CD4-positive, alpha-beta T cell treated with Interleukin-10 for 1 hour (primary cell): ENCODE measurements at places on chromosomes 5 and 9.
A peak's percentile ranks its signal among the peaks of the same experiment; 100 is the strongest.

DNA sequence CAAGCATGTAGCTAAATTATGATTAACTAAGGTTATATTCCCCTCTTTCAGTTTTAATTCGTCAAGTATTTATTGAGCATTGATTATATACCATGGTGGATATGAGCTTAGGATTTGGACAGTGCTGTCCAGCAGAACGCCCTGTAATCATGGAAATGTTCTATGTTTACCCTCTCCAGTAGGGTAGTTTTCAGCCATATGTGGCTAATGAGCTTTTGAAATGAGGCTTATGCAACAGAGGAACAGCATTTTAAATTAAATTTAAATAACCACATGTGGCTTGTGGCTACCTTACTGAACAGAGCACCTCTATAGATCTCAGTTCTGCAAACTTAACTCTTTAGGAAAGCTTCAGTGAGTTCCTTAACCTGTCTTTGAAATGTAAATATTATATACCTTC is 59.1 kb downstream of the JMY start:
- no peak for DNase-seq

GRCh38 chr9:116264361-116264760 is 110.8 kb downstream of the PAPPA start:
- DNase-seq: no peak

DNA sequence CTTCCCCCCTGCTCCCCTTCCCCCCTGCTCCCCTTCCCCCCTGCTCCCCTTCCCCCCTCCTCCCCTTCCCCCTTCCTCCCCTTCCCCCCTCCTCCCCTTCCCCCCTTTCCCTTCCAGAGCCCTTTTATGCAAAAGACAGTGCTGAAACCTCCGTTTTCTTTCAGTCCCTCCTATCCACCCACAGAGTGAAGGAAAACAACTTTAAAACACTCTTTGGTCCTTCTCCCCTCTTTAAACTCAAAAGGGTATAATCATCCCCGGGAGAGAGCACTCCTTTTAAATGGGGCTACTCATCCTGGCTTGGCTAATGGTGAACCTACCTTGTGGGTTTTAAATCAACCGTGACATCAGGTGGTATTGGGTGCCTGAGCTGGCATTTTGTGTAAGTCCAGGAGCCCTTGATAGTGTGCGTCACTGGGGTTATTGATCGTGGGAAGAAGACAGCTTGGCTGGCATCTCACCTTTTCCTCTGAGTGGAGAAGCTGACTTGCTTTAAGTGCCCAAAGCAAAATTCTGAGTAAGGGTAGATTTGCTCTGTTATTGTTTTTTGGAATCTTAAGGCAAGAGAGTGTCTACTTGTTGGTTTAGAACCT is 2.7 kb downstream of the LARP1 start:
- DNase-seq: peak; percentile 35

GRCh38 chr5:73140801-73141200 is 20.4 kb downstream of the TMEM171 start:
- DNase-seq: no peak

- DNase-seq: no peak
Measured at GRCh38 chr9:108484468-108484867, 371.3 kb downstream of the ACTL7B start.

- no peak for DNase-seq
Measured at GRCh38 chr5:107155707-107156106, 515.0 kb downstream of the EFNA5 start.

GRCh38 chr9:111272581-111272980 is 57.4 kb downstream of the OR2K2 start:
- no peak for DNase-seq

- no peak for DNase-seq
Measured at GRCh38 chr5:43412156-43412555, at the start of gene CCL28. TSS of gene CCL28 (minus strand) at chr5:43412391. CDS start at chr5:43412316, 75 bp downstream.

- DNase-seq: no peak
Measured at GRCh38 chr5:66744040-66744439, 147.8 kb downstream of the MAST4 start.

- no peak for DNase-seq
Measured at GRCh38 chr9:95425910-95426551, 90.7 kb downstream of the PTCH1 start.

DNA sequence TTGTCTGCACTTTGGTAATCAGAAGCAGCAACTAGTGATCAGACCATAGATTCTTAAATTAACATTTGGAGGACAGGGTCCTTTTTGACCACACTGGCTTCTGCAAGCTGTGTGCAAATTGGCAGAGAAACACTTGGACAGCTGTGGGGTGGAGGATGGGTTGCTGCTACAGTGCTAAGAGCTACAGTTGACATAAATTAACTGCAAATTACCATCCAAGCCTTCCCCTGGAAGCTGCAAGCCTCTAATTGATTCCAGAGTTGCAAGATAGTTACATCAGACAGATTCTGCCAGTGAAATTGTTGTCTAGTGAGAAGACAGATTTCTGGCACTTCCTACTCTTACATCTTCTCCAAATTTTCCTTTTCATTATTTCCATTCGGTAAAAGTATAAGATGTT is 517.7 kb downstream of the DIRAS2 start:
- no peak for DNase-seq

- no peak for DNase-seq
Measured at GRCh38 chr5:151221574-151221973, 2.3 kb downstream of the CCDC69 start.

- no peak for DNase-seq
Measured at GRCh38 chr5:162990856-162991497, 446.4 kb upstream of the CCNG1 start.

DNA sequence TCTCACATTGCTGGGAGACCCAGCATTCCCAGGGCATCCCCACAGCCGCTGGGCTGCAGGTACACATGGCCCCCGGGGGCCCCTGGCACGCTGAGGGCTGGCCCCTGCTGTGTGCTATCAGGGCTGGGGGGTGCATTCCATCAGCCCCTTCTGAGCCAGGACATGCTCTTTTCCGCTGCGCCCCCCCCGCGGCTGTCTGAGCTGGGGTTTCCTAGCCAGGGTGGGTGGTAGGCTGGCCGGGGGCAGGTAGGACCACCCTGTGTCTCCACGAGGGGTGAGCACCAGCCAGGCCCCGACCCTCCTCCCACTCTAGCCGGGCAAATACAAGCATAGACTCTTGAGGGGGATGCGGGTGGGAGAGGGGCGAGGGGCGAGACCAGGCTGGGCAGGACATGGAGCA is 58.1 kb upstream of the FCN2 start:
- DNase-seq: no peak

GRCh38 chr9:33011831-33012230 is 10.4 kb upstream of the APTX start:
- no peak for DNase-seq

DNA sequence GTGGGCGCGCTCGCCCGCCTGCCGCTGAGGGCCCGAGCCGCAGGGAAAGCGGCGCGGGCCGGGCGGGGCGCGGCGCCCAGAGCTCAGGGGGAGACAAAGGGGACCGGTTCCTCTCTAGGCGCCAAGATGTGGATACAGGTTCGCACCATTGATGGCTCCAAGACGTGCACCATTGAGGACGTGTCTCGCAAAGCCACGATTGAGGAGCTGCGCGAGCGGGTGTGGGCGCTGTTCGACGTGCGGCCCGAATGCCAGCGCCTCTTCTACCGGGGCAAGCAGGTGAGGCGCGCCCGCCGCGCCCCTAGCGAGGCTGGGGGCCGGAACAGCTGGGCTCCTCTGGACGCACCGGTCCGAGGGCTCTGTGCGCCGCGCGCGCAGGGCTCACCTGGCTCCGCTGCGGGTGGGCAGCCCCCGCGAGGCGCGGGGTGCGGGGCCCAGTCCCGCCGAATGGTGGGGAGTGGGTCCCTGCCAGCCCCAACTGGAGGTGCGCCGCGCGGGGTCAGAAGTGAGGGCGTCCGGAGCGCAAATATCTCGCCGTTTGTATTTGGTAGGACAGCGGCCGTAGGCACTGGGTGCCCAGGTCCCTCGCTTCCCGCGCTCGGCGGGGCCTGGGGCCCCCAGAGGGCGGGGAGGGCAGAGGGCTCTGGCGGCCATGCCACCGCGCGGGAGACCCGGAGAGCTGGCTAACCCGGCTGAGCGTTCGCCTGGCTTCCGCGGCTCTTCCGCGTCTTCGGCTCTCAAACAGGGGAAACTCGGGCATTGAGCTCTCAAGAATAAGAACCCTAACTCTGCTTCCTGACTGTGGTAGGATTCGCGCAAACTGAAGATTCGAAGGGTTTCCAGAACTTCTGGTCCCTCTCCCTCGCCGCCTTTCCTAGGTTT is 607 bp downstream of the UHRF2 start:
- peak; percentile 27 for DNase-seq

DNA sequence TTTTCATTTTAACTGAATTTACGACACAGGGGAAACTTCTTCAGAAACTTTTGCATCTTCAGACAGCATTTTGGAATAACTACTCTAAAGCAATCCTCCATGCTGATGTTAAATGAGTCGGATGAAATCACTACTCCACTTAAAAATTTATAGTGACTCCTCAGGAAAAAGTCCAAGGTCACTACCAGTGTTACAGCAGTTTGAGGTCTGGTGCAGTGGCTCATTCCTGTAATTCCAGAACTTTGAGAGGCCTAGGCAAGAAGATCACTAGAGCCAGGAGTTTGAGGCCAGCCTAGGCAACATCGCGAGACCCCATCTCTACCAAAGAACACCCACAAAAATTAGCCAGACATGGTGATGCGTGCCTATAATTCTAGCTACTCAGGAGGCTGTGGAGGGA is 5.9 kb upstream of the GAS1 start:
- no peak for DNase-seq

GRCh38 chr5:156120777-156121176 is 206.2 kb upstream of the SGCD start:
- DNase-seq: no peak

GRCh38 chr9:3240656-3241268 is 285.0 kb downstream of the RFX3 start:
- DNase-seq: peak; percentile 62

DNA sequence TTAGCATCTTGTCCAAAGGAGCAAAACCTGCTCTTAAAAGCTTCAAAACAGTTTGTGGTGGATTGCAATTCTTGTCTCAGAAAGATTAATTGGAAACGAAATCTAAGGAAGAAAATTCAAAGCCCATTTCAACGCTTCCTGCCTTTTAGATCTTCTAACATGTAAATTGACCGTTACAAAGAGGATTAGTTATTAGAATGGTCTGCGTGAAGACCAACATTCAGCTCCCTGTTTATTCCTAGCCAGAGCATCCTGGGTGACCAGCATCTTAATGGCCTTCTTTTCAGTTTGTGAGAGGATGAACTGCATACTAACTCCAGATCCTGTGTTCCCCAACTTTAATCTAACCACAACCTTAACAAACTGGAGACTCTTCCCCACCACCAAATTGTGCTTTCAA is 109.9 kb upstream of the SLC1A3 start:
- no peak for DNase-seq

- no peak for DNase-seq
Measured at GRCh38 chr5:43315263-43315662, 2.1 kb upstream of the HMGCS1 start.

GRCh38 chr5:119323601-119324000 is 32.2 kb upstream of the TNFAIP8 start:
- no peak for DNase-seq

DNA sequence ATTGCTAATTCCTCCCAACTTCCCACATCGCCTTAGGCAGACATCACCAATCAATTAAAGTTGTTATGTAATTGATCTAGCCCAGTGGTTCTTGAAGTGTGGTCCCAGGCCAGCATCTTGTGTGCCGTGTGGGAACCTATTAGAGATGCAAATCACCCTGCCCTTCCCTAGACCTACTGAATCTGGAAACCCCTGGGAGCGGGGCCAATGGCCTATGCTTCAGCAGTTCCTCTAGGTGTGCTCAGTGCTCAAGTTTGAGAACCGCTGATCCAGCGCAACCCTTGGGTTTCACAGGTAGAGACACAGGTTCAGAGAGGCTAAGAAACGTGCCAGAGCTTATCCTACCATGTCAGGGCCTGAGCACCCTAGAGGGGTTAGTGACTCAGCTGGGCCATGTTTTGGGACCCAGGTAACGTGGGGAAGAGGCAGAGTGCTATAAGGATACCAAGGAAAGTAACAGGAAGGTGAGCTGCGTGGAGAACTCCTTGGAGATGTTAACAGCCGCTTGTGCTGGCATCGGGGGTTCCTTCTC is 4.4 kb downstream of the SLC34A1 start:
- no peak for DNase-seq

DNA sequence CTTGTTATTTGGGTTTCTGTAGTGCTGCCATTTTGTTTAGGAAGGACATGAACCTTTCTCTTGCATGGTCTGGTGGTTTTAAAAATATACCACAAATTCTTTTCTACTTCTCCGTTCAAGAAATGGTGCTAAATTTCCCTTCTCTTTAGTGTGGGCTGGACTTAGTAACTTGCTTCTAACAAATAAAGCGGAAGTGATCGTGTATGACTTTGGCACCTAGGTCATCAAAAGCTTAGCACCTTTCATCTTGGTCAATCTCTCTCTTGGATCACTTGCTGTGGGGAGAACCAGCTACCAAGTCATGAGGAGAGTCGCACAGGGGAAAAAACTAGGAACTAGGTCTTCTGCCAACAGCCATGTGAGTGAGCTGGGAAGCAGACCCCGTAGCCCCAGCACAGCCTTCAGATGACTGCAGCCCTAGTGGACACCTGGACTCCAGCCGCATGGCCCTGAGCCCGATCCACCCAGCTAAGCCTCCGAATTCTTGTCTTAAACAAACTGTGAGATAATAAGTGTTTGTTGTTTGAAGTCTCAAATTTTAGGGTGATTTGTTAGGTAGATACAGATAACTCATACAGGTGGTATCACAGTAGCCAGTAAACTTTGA is 87.7 kb upstream of the CKMT2 start:
- no peak for DNase-seq
